Heart right ventricle (tissue), 16 donors: ENCODE measurements at places on chromosomes 1 and 21. TPM values are rescaled to one million over a fixed set of nuclear protein-coding genes. Genes with fewer than 3 reads are reported as not detected.

CDC42 gene
- 163 TPM for total RNA-seq

S100A16 gene
- total RNA-seq, result 40.6 TPM

CFHR3 gene
- not detected for total RNA-seq

HEYL gene
- 19.6 TPM for total RNA-seq

GRCh38 chr1:53620061-53620855 is 118.7 kb downstream of the GLIS1 start:
- H3K4me1 ChIP-seq, result no peaks in the 10 kb centered on the region
- no peak overlapping the region for H3K27ac ChIP-seq
- DNase-seq, result no peak
- H3K4me3 ChIP-seq, result no peak overlapping the region
- no peaks in the 10 kb centered on the region for H3K27me3 ChIP-seq

- H3K36me3 ChIP-seq, result peaks cover 79% of the 10 kb centered on the region
- H3K27me3 ChIP-seq, result no peaks in the 10 kb centered on the region
- peaks cover 2% of the 10 kb centered on the region for H3K4me1 ChIP-seq
Observed at GRCh38 chr1:247317702-247318101, 14.0 kb downstream of the ZNF496 start.

DNA sequence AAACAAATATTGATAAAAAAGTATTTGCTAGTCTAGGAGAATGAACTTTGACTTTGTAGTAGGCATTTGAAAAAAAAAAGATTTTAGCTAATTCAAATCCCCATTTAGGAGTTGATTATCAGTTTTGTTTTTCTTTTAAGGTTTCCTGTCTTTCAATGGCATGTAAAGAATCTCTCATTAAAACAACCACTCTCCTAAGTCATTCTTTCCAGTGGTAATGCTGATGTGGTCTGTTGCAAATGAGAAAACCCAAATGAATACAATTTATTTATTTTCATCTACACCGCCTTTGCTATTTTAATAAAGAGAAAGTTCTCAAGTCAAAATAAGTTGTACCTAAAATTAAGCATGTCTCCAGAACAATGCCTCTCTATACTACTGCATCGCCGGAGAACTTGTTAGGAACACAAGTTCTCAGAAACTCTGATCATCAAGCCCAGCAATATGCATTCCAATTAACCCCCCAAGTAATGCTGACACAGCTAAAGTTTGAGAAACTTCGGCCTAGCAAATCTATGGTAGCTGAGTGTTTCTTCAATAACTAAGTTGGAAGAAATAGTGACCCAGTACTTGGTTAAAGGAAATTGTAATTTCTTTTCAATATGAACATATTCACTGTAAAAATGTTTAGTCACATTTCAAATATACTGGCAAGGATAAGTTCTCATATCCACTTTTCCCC is 255.1 kb downstream of the PTPRC start:
- DNase-seq, result no peak
- no peaks in the 10 kb centered on the region for H3K27me3 ChIP-seq
- no peak overlapping the region for H3K4me3 ChIP-seq

EDARADD gene
- total RNA-seq, result 0.57 TPM
